Umbilical cord (tissue), 2 donors: ENCODE measurements at places on chromosomes 1 and 21. TPM values are rescaled to one million over a fixed set of nuclear protein-coding genes. Genes with fewer than 3 reads are reported as not detected.
A peak's percentile ranks its signal among the peaks of the same experiment; 100 is the strongest.

- DNase-seq, result no peak
Observed at GRCh38 chr1:159751031-159751430, 29.7 kb upstream of the DUSP23 start.

DNA sequence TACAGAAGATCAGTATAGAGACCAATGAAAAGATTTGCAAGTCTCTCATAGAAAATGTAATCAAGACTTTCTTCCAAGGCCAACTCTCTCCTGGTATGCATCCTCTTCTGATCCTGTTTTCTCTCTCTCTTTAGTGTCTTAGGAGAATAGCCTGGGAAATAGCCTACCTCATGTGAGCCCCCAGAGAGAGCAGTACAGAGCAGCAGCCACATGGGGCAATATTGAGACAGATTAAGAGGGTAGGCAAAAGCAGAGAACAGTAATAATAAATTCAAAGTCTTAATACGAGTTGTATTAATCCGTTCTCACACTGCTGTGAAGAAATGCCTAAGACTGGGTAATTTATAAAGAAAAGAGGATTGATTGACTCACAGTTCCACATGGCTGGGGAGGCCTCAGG lies 61.4 kb downstream of the RNASEL start:
- no peak for DNase-seq

- DNase-seq, result no peak
Observed at GRCh38 chr1:210412240-210412639, 83.5 kb downstream of the HHAT start.

DNA sequence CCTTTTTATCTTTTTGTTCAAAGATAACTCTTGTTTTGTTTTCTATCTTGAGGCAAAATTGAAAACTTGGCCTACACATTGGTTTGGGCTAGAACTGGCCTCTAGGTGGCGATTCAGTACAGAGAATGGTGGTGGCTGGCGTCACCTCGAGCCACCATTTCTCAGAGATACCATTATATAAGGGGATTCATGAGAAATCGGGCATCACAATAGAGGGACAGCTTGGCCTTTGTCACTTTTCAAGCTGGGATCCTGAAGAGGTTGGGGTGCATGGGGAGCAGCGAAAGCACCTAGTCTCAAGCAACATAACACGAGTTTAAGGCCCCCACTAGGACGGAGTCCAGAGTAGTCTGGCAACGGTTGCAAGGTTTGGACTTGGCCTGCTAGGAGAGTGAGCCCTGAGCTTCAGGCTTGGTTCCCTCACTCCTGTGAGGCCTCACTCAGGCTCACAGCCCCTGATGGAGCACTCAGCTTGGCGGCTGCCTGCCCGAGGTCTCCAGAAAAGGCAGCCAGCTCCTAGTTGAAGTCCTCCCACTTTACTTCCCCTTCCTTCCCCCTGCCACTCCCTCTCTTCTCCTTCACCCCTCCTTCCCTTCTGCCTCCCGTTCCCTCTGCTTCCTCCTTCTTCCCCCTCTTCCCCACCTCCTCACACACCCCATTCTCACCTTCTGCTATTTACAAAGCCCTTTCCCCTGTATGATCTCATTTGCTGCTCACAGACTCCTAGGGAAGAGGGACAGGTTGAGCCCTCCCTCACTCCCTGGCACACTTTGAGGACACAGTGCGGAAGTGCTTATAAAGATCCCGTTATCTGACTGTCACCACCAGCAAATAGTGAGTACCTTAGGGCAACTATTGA lies 67.8 kb downstream of the LRIG2 start:
- peak; percentile 79 for DNase-seq

DNA sequence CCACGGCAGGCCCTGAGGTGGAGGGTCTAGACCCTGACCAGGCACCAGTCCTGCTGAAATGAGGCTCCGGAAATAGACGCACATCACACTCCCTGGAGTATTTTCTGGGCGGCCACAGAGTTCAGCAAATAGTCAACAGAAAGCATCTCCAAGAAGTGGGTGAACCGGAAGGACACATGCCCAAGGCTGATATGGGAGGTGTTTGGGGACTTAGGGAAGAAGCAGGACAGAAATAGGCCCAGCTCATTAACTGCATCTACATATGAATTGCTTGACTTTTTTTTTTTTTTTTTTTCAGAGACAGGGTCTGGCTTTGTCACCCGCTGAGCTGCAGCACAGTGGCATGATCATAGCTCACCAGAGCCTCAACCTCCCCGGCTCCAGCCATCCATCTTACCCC lies 36.5 kb upstream of the GPR157 start:
- no peak for DNase-seq

- DNase-seq, result peak; percentile 46
Observed at GRCh38 chr1:110210604-110211495, 736 bp downstream of the KCNC4 start.

GRCh38 chr1:64581135-64581842 lies 111.4 kb downstream of the CACHD1 start:
- no peak for DNase-seq

DNA sequence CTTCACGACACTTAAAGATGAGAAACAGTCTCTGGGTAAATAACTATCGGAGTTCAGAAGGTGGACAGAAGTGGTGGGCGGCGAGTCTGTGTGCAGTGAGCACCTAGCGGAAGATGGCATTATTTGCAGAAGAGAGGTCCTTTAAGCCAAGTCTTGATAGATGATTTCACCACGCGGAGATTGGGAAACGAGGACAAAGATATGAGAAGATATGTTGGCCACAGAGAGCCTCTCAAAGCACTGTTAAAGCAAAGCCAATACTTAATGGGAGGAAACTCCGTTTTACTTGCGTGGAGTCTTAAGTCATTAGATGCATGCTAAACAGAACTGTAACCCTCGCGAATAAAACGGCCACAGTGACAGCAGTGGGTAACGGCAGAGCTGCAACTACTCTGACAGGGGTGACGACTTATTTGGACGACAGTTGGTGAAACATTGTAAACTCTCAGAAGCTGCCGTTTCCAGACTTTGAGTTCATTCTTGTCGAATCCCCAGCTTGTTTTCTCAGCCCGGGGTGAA lies 577 bp upstream of the CEP350 start:
- no peak for DNase-seq

DNA sequence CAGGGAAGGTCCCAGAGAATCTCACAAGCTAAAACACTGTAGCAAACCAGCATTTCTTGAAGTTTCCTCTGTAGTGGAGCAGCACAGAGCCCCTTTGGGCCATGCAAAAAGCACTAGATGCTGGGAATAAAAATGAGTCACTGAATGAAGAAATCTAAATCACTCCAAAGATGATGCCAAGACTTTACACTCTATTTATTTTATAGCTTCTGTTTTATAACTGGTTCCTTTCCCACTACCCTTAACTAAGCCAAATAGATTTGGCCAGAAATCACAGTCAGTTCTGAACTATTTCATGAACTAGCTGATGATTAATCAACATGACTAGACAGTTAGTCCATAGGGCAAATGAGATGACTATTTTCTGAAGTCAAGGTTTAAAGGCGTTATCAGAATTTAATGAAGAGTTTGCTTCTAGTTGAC lies 89.5 kb downstream of the SCMH1 start:
- DNase-seq, result peak; percentile 79

DNA sequence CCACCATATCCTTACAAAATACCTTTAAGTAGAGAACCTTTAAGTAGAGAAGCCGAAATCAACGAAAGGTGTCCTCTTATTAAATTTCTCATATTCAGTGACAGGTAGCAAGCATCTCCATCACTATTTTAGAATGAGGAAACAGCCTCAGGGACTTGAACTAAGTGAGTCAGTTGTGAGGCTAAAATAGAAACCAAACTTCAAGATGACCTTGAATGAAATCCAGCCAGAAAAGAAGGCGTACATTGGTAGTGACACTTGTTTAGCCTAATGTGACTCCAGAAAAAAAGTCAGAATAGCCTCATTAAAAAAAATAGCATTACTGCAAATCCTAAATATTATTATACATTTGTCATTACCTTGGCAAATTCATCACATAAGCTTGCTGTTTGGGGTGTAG lies 20.1 kb downstream of the RGS8 start:
- DNase-seq, result no peak

DNA sequence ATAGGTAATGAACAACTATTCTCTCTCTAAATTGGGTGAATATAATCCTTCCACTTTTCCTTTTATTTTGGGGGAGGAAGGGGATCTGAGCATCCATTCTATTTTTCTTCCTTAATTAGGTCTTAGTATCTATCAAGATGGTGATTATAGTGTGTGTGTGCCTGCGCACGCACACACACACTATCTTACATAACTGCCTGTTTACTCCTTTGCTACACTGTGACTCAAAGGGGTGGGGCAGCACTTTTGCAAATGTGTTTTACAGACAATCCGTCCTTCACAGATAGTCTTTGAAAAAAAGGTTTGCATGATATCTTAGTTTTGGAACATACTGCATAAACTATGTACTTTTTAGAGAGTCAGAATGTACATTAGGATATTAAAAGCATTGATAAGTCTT lies 191.5 kb downstream of the SDCCAG8 start:
- no peak for DNase-seq

DNA sequence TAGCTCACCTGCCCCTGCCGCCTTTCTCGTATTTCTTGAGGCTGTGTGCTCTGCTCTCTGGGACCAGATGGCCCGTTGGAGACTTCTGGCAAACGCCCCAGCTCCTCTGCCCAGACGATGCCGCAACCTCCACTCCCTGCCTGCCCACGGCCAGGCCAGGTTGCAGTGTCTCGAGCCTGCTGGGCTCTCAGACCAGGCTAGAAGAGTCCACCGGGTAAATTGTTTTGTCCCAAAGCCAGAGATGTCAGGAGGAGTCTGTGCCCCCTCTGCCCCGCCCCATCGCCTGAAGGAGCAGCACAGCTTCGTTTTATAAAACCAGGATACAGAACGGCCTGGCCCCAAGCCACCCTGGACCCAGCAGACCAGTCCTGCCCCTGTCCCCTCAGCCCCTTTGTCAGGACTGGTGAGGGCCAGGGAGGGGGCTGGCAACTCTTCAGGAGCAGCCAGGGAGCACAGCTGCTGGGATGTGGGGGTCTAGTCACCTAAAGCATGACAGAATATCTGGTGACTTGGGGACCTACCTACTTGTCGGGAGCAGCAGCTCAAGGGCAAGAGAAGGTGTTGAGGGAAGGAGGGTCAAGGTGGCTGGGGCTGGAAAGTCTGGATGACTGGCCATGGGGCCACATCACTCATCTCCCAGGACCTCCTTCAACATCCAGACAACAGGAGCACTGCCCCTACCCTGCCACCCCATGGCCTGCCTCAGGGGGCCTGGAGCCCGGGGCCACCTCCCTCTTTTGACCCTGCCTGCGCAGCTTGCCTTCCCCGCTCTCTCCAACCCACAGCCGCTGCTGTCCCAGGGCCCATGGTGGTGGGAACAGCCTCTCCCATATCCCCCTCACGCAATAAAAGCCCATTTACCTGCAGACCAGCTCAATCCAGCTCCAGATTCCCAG lies 33.9 kb upstream of the LBR start:
- no peak for DNase-seq

DNA sequence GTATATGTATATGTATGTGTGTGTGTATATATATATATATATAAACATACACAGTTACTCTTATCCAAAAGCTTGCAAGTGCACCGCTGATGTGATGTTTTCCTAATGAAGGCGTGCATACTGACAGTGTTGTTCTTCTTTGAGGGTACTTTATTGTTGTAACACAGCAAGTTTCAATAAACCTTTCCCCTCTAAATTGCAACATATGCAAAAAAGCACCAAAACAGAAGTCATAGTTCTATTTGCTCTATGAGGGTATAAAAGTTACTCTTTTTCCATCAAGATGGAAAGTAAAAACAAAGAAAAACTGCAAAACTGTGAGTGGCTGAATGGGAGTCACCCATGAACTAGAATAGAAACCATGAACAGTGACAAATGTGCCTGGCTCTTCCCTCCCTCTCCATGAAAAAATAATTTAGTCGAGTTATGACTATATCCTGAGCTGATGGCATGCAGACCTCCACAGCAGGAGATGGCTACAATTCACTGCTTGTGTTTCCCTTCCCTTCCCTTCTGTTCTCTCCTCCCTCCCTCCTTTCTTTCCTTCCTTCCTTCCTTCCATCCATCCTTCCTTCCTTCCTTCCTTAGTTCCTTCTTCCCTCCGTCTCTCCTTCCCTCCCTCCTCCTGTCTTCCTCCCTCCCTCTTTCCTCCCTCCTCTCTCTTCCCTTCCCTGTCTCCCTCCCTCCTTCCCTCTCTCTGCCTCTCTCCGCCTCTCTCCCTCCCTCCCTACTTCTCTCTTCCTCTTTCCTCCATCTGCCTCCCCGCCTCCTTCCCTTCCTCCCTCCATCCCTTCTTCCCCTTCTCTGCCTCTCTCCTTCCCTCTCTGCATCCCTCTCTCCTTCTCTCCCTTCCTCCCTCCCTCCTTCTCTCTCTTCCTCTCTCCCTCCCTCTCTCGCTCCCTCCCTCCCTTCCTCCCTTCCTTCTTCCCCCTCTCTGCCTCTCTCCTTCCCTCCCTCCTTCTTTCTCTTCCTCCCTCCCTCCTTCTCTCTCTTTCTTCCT lies 220.7 kb upstream of the POU3F1 start:
- DNase-seq, result no peak

- DNase-seq, result no peak
Observed at GRCh38 chr1:8980656-8981055, 35.0 kb downstream of the CA6 start.

DNA sequence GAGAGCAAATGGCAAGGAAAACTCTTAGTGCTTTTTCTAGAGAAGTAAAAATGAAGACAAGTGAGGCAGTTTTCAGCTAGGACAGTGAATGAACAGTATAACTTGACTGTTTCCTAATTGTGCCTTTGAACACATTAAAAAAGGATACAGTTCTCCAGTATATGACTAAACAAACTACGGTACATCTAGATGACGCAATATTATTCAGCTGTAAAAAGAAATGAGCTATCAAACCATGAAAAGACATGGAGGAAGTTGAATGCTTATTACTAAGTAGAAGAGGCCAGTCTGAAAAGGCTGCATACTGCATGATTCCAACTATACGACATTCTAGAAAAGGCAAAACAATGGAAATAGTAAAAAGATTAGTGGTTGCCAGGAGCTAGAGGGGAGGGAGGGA lies 206.3 kb downstream of the SIPA1L2 start:
- DNase-seq, result no peak

GRCh38 chr1:151472856-151473731 lies 13.8 kb upstream of the POGZ start:
- DNase-seq, result peak; percentile 84

- no peak for DNase-seq
Observed at GRCh38 chr1:170823120-170823519, 112.2 kb upstream of the MROH9 start.

- DNase-seq, result no peak
Observed at GRCh38 chr1:80994934-80995333, 805.8 kb upstream of the ADGRL2 start.

The MAP3K7CL gene
- 19.0 TPM for total RNA-seq

The DIRAS3 gene
- 2.9 TPM for total RNA-seq

The MARCKSL1 gene
- 6.0 TPM for total RNA-seq

The KIAA0040 gene
- total RNA-seq, result 6.3 TPM

The FCRLB gene
- total RNA-seq, result not detected

The GALNT2 gene
- 66.0 TPM for total RNA-seq

The ATP6V1G3 gene
- 3.4 TPM for total RNA-seq

The TCHHL1 gene
- total RNA-seq, result 6.5 TPM

The LENEP gene
- not detected for total RNA-seq

The TNNI3K gene
- 12.5 TPM for total RNA-seq

The BARHL2 gene
- not detected for total RNA-seq

The F13B gene
- total RNA-seq, result not detected

The PTPN22 gene
- 3.1 TPM for total RNA-seq

The LCE1B gene
- total RNA-seq, result not detected

The PTPRF gene
- total RNA-seq, result 36.4 TPM

The CELA3A gene
- not detected for total RNA-seq

The ROR1 gene
- total RNA-seq, result 22.4 TPM
